ENCODE measurements at places on chromosomes 6 and 20.

DNA sequence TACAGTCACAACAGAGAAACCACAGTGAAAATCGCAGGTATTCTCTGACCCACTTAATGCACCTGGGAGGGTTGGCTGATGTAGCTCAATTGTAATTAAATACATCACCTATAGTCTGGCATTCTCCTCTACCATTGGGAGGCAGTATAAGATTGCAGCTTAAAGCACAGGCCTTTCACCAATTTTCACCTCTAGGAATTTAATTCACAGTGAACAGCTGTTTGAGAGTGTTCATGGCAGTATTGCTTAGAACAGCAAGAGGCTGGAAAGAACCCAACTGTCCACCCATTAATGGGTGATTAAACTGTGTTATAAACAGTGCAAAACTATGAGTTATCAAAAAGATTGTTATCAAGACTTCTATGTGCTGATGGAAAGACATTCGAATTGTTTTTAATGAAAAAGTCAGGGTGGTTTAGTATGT is 2.0 kb downstream of the EDEM2 start:
- DNase-seq, result no peak

- no peak for DNase-seq
Observed at GRCh38 chr6:37242429-37243052, 15.0 kb upstream of the TBC1D22B start.

- DNase-seq, result no peak
Observed at GRCh38 chr6:91730710-91731109, 1143.8 kb upstream of the MAP3K7 start.

- no peak for DNase-seq
Observed at GRCh38 chr20:58797371-58798338, 53.0 kb downstream of the GNAS-AS1 start.

DNA sequence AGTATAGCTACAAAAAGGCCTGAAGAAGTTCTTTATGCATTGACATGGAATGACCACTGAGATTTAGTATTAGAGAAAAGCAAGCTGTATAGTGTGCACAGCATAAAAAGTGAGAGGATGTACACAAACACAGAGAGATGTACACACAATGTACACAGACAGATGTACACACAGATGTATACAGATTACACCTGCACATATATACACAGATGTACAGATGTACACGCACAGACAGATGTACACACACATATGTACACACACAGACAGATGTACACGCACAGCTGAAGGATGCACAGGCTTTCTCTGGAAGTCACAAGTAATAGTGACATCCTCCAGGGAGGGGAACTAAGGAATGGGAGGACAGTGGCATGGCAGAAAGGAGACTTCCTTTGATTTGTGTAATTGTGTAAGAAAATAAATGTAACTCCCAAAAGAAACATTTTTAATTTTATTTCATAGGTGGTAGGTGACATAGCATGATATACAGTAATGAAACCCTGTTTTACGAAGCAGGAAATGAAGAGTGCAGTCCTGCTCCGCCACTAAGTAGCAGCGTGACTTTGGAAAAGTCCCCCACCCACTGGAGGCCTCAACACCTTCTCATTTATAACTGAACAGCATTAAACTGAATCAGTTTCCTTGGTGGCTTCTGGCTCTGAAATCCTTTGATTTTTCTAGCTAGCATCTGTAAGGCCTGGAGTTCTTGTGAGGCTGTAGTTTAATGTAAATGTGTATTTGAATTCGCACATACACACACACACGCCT is 14.1 kb downstream of the NFATC2 start:
- no peak for DNase-seq

GRCh38 chr6:153616506-153616905 is 422.5 kb upstream of the OPRM1 start:
- no peak for DNase-seq

- no peak for DNase-seq
Observed at GRCh38 chr6:143807103-143807772, 35.9 kb upstream of the LTV1 start.

DNA sequence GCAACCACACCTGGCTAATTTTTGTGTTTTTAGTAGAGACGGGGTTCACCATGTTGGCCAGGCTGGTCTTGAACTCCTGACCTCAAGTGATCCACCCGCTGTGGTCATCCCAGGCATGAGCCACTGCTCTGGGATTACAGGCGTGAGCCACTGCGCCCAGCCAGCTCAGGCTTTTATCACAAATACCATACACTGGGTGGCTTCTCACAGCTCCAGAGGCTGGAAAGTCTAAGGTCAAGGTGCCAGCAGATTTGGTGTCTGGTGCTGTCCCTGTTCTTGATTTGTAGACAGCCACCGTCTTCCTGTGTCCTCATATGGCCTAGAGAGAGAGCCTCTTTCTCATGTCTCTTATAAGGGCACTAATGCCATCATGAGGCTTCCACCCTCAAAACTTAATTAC is 25.9 kb downstream of the SHLD1 start:
- no peak for DNase-seq

DNA sequence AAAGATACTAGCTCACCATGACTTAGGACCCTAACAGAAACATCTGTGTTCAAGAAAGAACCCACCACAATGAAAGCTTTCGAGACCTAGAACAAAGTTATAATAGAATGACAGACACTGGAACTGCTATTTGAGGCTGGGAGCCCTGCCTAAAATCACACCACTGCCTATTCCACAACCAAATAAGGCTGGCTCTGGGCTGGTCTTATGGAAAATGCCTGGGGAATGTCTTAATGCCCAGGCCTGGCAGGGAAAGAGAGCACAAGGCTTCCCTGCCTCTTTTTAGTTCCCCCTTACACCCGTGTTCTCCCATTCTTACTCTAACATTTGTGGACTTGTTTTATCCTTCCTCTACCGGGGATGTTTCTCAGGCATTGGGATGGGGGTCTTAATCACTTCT is 5.6 kb upstream of the METTL24 start:
- no peak for DNase-seq

GRCh38 chr20:3987296-3987695 is 28.1 kb downstream of the RNF24 start:
- DNase-seq, result no peak

Data from amygdala (tissue), 56 donors.